ENCODE measurements at places on chromosomes 13 and 19. TPM values are rescaled to one million over a fixed set of nuclear protein-coding genes. Genes with fewer than 3 reads are reported as not detected.

DNA sequence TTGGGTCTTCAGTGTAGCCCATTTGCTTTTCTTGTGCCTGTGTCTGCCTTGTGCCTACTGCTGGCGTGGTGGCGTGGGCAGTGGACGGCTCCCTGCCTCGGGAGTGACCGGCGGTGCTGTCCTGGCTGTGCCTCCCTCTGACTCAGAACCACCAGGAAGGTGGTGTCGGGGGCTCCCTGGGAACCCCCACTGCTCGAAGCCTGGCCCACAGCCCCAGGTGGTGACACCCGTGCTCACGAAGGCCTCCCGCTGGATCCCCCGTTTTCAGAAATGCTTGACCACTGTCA lies 5.1 kb upstream of the AMH start:
- no peak for DNase-seq

Gene CLDN10
- not detected for polyA plus RNA-seq

Gene ZSCAN4
- polyA plus RNA-seq = not detected

- no peak for DNase-seq
Observed at GRCh38 chr19:6014551-6015135, 36.7 kb upstream of the RANBP3 start.

GRCh38 chr13:76851961-76852360 lies 34.2 kb downstream of the KCTD12 start:
- DNase-seq = no peak

DNA sequence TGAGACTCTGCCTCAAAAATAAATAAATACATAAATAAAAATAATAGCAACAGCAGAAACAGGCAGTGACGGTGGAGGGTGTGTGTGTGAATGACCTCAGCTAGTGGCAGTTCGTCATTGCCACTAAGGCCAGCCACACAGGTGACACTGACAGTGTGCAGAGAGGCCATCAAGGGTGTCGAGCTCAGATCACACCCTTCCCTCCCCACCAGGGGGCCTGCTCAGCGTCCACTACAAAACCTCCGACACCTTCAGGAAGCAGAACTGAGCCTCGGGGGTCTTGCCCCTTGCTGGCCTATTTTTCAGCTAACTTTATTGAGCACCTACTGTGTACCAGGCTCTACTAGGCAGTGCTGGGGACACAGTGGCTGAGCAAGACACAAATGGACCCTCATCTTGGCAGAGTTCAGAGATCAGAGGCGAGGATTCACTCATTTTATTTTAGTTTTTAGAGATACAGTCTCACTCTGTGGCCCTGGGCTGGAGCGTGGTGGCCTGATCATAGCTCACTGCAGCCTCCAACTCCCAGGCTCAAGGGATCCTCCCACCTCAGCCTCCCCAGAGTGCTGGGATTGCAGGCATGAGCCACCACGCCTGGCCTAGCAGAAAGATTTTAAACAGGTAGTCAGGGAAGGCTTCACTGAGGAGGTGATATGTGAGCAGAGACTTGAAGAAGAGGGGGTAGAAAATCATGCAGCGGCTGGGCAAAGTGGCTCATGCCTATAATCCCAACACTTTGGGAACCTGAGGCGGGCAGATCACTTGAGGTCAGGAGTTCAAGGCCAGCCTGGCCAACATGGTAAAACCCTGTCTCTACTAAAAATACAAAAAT lies 30.3 kb upstream of the SEMA6B start:
- no peak for DNase-seq
